Activated T-helper 1 cell treated with anti-CD3 and anti-CD28 coated beads, Interleukin-2, amount 50 U/mL, for 16 hours (primary cell): ENCODE measurements at places on chromosomes 7 and 10.

GRCh38 chr7:141387521-141388217 is 163.5 kb upstream of the AGK start:
- DNase-seq, result no peak

DNA sequence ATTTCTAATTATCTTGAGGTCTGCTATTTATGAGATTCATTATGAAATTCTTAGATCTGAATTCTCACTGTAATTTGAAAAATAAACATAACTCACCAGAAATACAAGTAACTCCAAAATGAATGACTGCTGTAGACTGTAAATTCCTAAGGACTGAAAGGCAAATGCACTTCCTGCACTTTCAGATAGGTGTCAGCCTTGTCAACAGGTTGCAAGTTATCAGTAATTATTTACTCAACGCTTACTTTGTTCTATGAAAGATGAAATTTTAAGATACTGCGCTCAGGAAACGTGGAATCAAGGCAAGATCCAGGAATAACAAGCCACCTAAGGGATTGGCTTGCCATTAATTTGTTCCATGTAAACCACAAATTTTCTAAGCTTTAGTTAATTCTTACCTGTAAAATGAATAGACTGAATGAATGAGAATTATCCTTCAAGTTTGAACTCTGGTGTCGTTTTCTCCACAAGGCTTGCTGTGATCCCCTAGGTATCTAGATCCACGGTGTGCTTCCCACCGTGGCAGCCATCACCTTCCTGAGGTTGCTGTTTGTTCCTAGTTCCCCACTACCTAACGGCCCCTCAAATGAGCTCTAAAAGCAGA is 12.6 kb downstream of the DHX32 start:
- DNase-seq, result no peak

DNA sequence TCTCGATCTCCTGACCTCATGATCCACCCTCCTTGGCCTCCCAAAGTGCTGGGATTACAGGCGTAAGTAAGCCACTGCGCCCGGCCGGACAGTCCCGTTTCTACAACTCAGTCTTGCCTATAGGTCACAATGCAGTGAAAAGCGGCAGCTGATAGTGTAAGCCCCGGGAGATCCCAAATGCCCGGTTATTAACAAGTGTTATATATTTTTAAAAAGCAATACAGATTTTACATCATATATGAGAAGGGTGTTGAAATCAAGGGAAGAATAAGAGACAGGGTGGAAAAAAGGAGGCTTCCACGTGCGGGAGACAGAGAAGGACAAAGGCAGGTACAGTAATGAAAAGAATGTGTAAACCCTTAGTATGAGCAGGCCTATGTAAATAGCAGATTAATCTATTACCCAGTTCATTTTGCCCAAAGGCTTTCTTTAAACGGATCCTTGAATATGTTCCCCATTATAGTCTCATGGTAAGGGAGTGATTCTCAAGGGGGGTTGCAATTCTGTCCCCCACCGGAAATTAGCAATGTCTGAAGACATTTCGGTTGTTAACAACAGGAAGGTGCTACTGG is 170.8 kb downstream of the PDE1C start:
- no peak for DNase-seq

DNA sequence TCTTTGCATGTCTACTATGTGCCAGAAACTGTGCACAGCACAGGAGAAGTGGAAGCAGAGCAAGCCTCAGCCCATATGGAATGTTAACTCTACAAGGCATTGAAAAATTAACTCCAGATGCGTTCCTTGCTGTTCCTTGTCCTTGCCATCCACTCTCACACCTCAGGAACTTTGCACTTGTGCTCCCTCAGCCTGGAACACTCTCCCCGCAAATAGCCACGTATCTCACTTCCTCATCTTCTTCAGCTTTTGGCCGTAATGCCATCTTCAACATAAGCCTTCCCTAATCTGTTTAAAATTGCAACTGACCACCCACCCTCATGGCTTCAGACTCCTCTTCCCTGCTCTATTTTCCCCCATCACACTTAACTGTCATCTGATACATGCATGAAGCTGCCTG is 83.2 kb upstream of the CAPZA2 start:
- DNase-seq, result no peak

DNA sequence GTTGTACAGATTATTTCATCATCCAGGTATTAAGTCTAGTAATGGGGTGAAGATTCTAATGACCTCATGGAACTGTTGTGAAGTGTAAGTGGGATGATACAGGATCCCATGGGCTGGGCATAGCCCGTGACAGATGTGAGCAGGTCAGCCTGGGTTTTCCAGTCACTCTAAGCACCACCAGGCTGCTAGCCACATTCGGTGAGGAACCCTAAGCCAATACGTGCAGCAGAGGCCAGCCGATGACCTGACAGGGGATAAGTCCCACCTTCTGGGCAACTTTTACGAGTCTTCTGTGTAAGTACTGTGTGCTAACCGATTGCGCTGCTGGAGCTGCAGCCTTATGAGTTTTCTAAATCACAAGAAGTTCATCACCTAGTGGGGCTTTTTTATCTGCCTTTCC is 7.3 kb downstream of the ZNF503 start:
- DNase-seq, result no peak

DNA sequence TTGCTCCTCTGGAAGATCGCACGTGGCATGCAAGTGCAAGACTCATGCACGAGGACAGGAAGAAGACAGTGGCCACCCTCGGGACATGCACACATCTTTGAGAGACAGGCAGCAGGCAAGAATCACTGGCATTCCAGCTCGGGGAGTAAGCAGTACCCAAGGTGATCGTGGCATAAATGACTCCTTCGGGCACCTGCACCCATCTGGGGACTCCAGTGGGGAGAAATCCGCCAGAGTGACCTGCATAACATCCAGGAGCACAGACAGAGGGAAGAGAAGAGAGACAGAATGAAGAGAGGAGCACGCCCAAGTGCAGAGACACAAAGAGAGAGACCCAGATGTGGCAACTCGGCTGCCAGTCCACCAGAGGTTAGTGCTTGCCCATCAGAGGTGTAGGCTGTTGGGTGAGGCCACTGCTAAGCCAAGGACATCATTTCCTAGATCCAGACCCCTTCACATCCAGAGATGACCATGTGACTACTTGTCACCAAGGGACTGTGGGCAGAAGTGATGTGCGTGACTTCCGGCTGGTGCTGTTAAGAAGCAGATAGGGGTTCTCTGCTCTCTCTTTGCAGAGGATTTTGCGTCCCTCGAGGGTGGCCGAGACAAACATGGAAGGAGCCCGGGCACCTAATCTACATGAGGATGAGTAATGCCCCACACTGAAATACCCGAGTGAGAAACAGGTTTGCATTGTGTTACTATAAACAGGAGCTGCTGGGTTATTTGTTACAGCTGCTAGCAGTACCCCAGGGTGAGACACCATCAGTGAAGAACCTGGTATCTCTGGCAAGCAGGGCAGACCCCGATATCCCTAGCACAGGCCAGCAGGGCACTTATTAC is 80.6 kb downstream of the VWA2 start:
- DNase-seq, result no peak

DNA sequence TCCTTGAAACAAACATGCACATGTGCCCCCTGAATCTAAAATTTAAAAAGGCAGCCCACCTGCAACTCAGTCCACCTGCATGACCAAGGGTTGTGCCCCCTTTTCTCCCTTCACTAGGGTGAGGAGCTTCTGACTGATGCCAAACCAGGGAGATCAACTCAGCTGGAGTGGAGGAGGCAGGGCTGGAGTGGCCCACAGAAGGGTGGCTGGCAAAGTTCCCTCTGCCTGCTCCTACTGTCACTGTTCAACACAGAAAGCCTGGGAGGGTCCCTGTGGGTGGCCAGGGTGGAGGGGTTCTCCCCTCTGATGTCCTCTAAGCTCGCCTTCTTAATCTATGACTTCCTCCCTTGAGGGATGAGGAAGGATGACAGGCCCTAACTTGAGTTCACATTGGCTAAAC is 55.7 kb upstream of the ANTXRL start:
- DNase-seq, result no peak

DNA sequence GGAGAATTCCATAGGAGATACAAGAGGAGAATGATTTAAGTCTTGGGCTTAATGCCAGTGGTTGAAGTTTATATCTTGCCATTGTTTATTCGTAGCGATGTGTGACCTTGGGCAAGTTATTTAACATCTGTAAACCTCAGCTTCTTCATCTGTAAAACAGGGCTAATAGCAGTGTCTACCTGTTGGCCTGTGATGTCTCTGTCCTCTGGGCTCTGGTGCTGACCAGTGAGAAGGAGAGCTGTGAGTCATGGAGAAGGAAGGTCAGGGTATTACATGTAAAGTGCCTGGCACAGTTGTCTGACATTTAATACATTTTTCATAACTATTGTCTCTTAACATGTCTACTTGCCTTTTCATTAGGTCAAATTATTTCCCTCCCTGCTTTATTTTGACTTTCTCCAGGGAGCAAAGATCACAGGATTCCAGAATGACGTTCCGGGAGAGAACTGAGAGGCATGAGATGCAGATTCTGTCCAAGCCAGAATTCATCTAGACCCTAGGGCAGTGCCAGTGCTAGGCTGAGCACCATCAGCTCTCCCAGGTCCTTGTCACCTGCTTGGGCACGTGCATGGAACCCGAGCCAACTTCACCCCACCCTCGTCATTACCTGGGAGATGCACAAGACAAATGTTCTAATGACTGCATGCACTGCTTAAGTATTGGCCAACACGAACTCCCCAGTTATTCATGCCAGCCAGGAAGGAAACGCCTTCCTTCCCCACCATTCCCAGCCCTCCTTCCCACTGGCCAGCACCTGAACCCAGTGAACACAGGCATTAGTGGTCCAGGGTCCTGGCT is 187.9 kb downstream of the DPY19L1 start:
- DNase-seq, result no peak

- no peak for DNase-seq
Observed at GRCh38 chr7:6475433-6476186, 27.9 kb upstream of the DAGLB start.
